NCI-H446 (cell line): ENCODE measurements at places on chromosomes 2 and 18.

DNA sequence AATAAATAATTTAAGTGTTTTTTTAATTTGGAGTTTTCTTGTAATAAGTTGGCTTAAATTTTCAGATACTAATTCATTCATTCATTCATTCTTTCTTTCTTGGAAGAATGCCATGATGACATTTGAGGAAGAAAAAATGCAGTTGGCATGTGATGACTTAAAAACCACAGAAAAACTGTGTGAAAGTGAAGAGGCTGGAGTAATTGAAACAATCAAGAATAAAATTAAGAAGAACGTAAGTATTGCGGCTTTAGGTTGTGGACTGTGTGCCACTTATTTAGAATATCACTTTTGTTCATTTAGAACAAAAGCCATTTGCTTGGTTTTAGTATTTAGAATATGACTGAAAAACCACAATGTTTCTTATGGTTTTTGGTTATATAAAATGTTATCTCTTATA is 51.4 kb downstream of the TTC39C start:
- no peak for DNase-seq

- DNase-seq, result no peak
Observed at GRCh38 chr2:241136191-241136590, 13.1 kb downstream of the PASK start.

GRCh38 chr2:99433340-99433739 is 56.5 kb downstream of the REV1 start:
- DNase-seq, result no peak

- DNase-seq, result no peak
Observed at GRCh38 chr2:30355306-30355705, 91.7 kb upstream of the LCLAT1 start.

DNA sequence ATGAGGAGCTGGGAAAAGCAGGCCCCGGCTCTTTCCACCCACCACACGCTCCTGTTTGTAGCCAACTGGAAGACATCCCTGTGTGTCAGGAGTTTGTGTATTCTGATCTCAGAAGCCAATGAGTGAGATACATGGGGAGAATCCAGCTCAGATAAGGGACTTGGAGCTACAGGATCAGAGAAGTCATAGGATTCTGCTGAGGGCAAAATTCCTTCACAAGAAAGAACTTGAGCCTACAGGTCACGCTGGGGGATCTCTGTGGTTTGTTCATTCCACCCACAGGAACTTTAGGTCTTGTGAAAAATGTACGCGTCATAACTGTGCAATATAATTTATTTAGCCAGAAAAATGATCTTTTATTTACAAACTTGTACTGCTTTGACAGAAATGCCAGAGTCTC is 80.1 kb upstream of the SMIM21 start:
- DNase-seq, result no peak

- no peak for DNase-seq
Observed at GRCh38 chr2:36516136-36516870, 81.7 kb downstream of the FEZ2 start.

DNA sequence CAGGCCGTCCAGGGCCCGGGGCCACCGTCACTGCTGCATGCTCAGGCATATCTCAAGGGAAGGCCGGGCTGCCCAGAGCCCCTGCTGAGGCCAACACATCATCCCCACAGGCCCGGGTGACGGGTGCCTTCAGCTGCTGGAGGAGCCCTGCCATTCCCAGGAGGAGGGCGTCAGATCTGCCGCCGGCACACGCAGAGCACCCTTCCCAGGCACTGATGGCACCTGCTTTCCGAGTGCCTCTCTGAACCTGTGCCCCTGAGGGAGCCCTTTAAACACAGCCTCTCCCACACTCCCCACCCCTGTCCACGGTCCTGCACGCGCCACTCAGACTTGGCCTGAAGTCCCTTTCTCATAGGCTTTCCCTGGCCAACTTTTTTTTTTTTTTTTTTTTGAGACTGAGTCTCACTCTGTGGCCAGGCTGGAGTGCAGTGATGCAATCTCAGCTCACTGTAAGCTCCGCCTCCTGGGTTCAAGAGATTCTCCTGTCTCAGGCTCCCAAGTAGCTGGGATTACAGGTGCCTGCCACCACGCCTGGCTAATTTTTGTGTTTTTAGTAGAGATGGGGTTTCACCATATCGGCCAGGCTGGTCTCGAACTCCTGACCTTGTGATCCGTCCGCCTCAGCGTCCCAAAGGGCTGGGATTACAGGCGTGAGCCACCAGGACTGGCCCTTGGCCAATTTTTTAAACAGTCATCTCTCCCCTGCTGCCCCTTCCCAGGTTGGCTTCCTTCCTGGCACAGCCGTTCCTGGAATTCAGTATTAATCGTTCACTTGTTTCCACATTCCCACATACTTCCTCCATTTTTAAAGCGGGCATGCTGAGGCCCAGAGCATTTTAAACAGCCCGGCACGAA is 211.7 kb downstream of the NDUFA10 start:
- no peak for DNase-seq
